ENCODE measurements at places on chromosomes 7 and 10. TPM values are rescaled to one million over a fixed set of nuclear protein-coding genes. Genes with fewer than 3 reads are reported as not detected.

FXYD4 gene
- total RNA-seq: not detected

ARMC3 gene
- total RNA-seq: not detected

DNA sequence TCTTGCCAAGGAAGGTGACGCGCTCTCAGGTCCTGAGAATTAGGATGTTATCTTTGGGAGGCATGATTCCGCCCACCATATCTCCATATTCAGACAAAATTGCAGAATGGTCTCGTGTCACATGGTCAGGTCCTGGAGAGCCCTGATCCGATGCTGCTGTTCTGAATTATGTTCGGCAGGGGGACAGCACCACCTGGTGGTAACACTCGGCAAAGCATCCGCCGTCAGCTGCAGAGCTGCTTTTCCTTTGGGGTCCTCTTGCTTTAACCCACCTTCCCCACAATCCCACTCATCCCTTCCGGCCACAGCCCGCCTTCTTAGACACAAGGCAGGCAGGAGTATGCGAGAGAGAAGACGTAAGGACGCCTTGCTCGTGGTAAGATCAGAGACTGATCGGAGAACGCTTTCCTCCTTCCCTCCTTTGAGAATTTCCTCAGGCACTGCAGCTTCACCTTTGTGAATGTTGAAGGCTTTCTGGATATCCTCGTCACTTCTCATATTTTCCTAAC is 327.8 kb upstream of the C7orf33 start:
- DNase-seq: no peak

GRCh38 chr10:60140651-60141632 is 234.6 kb upstream of the CCDC6 start:
- DNase-seq: no peak

DNA sequence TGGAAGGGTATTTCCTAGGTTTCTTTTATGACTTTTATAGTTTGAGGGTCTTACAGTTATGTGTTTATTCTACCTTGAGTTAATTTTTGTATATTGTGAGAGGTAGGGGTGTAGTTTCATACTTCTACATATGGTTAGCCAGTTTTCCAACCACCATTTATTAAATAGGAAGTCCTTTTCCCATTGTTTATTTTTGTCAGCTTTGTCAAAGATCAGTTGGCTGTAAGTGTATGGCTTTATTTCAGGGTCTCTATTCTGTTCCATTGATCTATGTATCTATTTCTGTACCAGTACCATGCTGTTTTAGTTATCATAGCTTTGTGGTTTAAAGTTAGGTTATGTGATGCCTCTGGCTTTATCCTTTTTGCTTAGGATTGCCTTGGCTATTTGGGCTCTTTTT is 71.9 kb upstream of the CC2D2B start:
- DNase-seq: no peak

GRCh38 chr10:74932648-74933047 is 106.2 kb downstream of the KAT6B start:
- no peak for DNase-seq
